Nephron progenitor cell (in vitro differentiated cells): ENCODE measurements at places on chromosomes 3 and 15.

- DNase-seq: no peak
- peak overlapping the region; percentile 61 for H3K27ac ChIP-seq
- H3K27me3 ChIP-seq: peaks cover 12% of the 10 kb centered on the region
- peaks cover 41% of the 10 kb centered on the region for H3K4me1 ChIP-seq
- H3K4me3 ChIP-seq: no peak overlapping the region
These were observed 87.0 kb upstream of the DNAJC19 start for GRCh38 chr3:181076558-181076957.

GRCh38 chr3:18585004-18585968 lies 160.1 kb upstream of the SATB1 start:
- no peak overlapping the region for H3K4me3 ChIP-seq
- no peak for DNase-seq
- H3K27ac ChIP-seq: no peak overlapping the region
- H3K27me3 ChIP-seq: no peaks in the 10 kb centered on the region
- no peaks in the 10 kb centered on the region for H3K4me1 ChIP-seq
- no peaks in the 10 kb centered on the region for H3K36me3 ChIP-seq

- H3K4me1 ChIP-seq: peaks cover 38% of the 10 kb centered on the region
- peaks cover 22% of the 10 kb centered on the region for H3K27me3 ChIP-seq
- no peaks in the 10 kb centered on the region for H3K36me3 ChIP-seq
- no peak overlapping the region for H3K4me3 ChIP-seq
- no peak overlapping the region for H3K27ac ChIP-seq
These were observed 13.2 kb upstream of the TMEM212 start for GRCh38 chr3:171829841-171830517.

DNA sequence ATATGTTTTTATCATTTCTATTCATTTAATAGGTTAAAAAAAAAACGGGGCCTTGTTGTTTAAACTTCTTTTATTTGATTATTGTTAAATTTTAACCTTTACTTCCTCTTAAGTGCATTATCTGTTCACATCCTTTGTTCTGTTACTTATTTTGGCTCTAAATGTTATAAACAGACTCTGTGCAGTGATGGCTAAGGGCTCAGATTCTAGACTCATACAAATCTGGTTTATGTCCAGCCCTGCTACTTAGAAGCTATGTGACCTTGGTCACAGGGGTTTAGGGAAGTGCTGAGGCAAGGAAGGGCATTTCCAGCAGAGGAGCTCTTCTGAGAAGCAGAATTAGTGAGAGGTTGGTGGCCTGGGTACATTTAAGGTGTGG lies 55.3 kb upstream of the VILL start:
- H3K4me1 ChIP-seq: peaks cover 21% of the 10 kb centered on the region
- H3K4me3 ChIP-seq: no peak overlapping the region
- no peak for DNase-seq
- H3K27ac ChIP-seq: peak overlapping the region; percentile 44
- no peaks in the 10 kb centered on the region for H3K27me3 ChIP-seq
- peaks cover 7% of the 10 kb centered on the region for H3K36me3 ChIP-seq

DNA sequence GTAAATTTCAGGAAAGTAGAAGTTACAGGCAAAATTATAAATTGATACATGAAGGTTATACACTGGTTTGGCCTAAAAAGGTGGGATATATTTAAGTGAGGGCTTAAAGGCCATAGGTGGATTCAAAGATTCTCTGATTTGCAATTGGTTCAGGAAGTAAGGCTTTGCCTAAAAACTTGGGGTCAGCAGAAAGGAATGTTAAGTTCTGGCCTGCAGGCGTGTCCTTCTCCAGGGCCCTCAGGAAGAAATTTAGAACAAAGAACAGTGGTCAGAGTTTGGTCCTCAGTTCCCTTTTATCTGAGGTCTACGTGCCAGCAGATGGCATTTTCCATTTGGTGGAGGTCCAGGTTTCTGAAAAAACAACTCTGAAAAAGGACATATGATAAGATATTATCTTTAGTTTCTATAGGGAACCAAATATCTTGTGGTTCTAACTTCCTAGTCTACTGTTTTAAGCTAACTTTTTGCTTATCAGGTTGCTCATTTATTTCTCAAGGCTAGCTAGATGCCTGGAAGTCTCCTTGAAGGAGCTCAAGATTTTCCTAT lies 40.5 kb downstream of the SCN11A start:
- no peak overlapping the region for H3K27ac ChIP-seq
- H3K4me3 ChIP-seq: no peak overlapping the region
- DNase-seq: no peak
- no peaks in the 10 kb centered on the region for H3K27me3 ChIP-seq
- H3K4me1 ChIP-seq: no peaks in the 10 kb centered on the region

GRCh38 chr15:90086868-90087268 lies 15.4 kb downstream of the IDH2 start:
- H3K27me3 ChIP-seq: no peaks in the 10 kb centered on the region
- peaks cover 73% of the 10 kb centered on the region for H3K36me3 ChIP-seq
- peak; percentile 53 for DNase-seq
- peak overlapping the region; percentile 59 for H3K27ac ChIP-seq
- H3K4me3 ChIP-seq: no peak overlapping the region

- no peak overlapping the region for H3K4me3 ChIP-seq
- no peak overlapping the region for H3K27ac ChIP-seq
- no peaks in the 10 kb centered on the region for H3K36me3 ChIP-seq
- H3K4me1 ChIP-seq: no peaks in the 10 kb centered on the region
- no peak for DNase-seq
- peaks cover 19% of the 10 kb centered on the region for H3K27me3 ChIP-seq
These were observed 34.8 kb downstream of the GUCA1C start for GRCh38 chr3:108918866-108919265.

DNA sequence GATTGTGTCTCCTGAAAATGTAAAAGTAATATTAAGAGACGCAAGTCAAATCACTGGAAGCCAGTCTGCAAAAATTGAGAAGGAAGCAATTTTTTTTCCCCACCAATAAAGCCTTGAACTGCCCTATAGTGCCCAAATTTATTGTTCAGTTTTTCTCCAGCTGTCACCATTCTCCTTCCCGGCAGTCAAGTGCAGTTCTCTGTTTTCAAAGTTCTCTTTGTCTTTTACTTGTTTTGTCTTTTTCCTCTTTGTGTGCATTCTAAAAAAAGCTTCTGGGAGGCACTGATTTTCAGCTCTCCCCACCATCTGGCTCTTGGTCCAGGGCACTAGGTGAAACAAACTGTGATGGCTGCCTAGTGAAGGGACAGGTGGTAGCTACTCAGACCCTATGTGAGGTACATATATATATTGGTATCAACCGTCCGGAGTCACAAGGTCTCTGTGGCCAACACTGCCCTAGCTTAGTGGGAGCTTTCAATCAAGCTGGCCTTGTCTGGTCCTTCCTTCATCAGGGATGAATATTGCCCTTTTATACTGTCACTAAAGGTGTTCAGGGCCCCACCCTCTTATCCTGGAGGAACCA lies 6.1 kb upstream of the CLRN1 start:
- DNase-seq: no peak
- peaks cover 6% of the 10 kb centered on the region for H3K27me3 ChIP-seq
- no peak overlapping the region for H3K4me3 ChIP-seq
- H3K4me1 ChIP-seq: peaks cover 5% of the 10 kb centered on the region
- H3K27ac ChIP-seq: no peak overlapping the region
- no peaks in the 10 kb centered on the region for H3K36me3 ChIP-seq

GRCh38 chr3:23330568-23330967 lies 127.4 kb downstream of the UBE2E2 start:
- H3K27ac ChIP-seq: peak overlapping the region; percentile 10
- H3K36me3 ChIP-seq: no peaks in the 10 kb centered on the region
- peaks cover 10% of the 10 kb centered on the region for H3K4me1 ChIP-seq
- H3K27me3 ChIP-seq: peaks cover 2% of the 10 kb centered on the region

- no peaks in the 10 kb centered on the region for H3K36me3 ChIP-seq
- H3K4me3 ChIP-seq: no peak overlapping the region
- H3K27me3 ChIP-seq: no peaks in the 10 kb centered on the region
These were observed 57.7 kb downstream of the ITGA11 start for GRCh38 chr15:68374168-68374745.

DNA sequence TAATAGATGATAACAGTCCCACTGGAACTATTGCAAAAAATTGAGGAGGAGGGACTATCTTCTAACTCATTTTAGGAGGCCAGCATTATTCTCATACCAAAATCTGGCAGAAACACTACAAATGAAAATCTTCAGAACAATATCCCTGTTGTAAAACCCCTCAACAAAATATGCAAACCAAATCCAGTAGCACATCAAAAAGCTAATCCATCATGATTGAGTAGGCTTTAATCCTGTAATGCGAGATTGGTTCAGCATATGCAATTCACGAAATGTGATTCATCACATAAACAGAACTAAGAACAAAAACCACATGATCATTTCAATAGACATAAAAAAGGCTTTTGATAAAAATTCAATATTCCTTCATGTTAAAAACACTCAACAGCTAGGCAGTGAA lies 23.9 kb upstream of the PLSCR2 start:
- no peak for DNase-seq
- H3K4me1 ChIP-seq: no peaks in the 10 kb centered on the region
- no peaks in the 10 kb centered on the region for H3K36me3 ChIP-seq
- no peak overlapping the region for H3K27ac ChIP-seq
- H3K4me3 ChIP-seq: no peak overlapping the region
- no peaks in the 10 kb centered on the region for H3K27me3 ChIP-seq
